ENCODE measurements at places on chromosomes 5 and 9.

- DNase-seq, result no peak
These were observed 52.8 kb upstream of the TUT7 start for GRCh38 chr9:86407022-86407421.

GRCh38 chr9:91163773-91164471, 197.8 kb downstream of the AUH start:
- no peak for DNase-seq

DNA sequence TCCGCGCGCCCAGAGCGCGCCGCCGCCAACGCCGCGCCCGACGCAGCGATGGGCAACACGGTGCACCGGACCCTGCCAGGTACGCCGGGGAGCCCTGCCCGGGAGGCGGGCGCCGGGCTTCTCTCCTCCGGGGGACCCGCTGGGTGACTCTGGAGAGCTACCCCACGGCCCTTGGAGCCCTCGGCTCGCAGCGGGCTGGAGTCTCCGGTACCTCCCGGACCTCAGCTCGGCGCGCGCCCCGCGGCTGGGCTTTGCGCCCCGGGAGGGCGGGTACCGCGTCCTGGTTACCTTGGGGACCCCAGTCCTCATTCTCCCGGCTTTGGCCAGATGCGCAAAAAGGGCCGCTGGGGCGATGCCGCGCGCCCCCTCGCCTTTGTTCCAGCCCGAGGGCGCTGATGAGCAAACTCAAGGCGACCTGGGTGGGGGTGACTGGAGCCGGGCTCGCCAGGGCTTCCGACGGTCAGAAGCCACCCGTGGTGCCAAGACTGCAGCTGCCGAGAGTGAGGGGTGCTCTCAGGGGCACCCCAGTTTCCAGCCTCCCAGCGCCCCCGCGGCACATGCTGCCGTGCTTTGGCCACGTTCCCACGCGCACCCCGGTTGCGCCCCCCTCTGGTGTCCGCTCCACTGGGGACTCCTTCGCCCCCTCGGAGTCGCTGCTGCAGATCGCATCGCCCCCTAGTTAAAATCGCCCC, 442 bp downstream of the NEURL1B start:
- no peak for DNase-seq

DNA sequence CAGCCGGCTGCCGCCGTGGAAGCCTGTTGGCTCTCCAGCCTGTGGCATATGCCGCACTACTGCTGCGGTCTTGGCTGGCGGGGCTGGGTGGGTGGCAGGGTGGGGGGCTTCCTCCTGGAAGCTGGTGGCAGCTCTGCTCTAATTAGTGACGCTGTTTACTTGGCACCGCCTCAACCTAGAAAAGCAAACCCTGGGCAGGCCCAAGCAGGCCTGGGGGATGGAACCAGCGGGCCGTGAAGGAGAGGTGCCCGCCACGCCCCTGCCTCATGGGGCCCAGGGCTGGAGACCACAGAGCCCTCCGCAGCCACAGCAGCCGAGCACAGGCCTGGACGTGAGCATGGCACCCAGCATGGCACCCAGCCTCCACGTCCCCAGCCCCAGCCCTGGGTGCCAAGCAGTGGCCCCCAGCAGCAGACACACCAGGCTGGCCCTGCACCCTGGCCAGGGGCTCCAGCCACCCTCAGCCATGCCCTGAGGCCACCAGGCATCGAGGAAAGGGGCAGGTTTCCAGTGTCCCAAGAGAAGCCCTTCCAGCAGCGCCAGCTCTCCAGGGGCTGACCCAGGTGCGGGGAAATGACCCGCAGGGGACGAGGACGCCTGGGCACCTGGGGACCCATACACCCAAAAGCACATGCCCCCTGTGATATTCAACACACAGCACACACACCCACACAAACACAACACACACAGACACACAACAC, 5.4 kb upstream of the CCDC187 start:
- DNase-seq, result no peak

DNA sequence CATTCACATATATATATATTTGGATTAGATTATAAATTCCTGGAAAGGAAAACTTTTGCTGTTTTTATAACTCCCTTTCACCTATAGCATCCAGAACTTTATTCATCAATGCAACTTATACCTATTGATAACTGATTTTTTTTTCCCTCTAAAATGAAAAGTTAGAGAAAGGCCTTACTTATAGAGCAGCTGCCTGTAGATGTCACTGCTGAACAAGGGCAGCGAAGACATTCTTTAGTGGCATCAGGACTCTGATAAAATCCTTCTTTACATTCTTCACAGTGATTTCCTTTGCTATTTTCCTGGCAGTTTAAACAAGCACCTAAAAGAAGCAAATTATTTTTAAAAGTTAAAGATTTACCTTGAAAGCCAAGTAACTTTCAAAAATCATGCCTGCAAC, 32.3 kb upstream of the CDK5RAP2 start:
- DNase-seq, result no peak
